Inflammatory macrophage (primary cell): ENCODE measurements at places on chromosomes 1 and 21.

DNA sequence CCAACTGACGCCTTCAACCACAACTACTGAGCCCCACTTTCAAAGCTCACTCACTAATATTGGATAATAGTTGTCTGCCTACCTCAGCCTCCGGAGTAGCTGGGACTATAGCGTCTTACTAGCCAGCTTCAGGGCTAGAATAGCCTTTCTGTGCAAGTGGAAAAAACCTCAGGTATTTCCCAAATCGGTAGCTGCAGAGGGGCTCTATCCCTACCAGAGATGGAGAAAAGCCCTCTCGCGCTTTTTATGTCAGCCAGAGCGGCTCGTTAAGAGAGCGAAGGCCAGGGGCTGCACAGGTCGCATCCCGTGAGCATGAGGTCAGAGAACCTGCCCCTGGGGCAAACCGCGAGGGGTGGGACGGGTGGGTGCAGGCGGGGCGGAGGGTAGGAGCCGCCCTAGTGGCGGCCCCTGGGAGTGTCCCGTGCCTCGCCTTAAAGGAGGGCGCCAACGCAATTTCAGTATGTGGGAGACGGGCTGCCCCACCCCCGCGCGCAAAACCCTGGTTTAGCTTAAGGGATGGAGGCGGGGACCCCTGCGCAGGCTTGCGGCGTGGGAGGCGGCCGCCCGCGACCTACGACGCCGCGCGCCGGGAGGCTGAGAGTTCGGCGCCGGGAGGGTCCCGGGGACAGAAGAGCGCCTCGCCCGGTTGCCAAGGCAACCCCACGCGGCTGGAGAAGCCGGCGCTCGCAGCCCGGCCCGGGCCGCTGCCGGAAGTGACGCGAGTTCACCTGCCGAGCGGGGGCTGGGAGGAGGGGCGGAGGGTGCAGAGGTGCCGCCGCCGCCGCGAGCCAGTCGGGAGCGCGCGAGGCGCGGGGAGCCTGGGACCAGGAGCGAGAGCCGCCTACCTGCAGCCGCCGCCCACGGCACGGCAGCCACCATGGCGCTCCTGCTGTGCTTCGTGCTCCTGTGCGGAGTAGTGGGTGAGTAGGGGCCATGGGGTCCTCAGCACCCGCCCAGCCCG, at the start of gene CXADR:
TSS of gene CXADR (plus strand) at position 791 of the 961 bp plus-strand sequence. CDS start at position 878, 87 bp downstream.
- no peak for DNase-seq

- DNase-seq: no peak
Observed at GRCh38 chr1:214638459-214638807, 35.4 kb downstream of the CENPF start.

- DNase-seq: no peak
Observed at GRCh38 chr21:46061950-46062349, 36.0 kb upstream of the COL6A2 start.

- no peak for DNase-seq
Observed at GRCh38 chr1:222326710-222327036, 221.2 kb downstream of the HHIPL2 start.

- peak; percentile 31 for DNase-seq
Observed at GRCh38 chr1:83761167-83762038, 237.5 kb downstream of the TTLL7 start.

GRCh38 chr1:39332291-39332690, 127.8 kb downstream of the MACF1 start:
- no peak for DNase-seq

GRCh38 chr1:107057197-107058133, 991 bp downstream of the PRMT6 start:
- DNase-seq: peak; percentile 56

GRCh38 chr1:240516069-240516468, 95.9 kb downstream of the GREM2 start:
- no peak for DNase-seq

DNA sequence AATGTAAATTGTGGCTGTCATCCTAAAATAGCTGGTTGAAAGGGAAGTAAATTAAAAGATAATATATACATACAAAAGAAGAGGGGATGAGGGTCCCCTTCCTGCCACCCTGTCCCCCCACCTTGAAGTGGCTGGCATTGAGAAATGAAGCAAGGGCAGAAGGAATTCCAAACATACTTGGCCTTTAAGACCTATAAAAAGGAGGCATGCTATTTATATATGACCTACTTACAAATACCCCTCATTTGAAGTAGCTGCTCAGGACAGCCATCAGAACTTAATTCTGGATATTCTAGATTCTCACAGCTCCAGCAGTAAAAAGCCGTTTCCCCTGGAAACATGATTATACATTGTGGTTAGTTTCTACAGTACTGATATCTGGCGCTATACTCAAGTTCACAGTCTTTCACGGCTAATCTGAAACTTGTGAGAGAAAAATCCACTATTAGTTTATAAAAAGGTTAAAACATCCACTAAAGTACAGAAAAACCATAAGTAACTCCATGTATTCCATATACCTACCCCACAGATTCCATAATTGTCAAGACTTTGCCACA, 9.6 kb upstream of the MAP10 start:
- DNase-seq: no peak

DNA sequence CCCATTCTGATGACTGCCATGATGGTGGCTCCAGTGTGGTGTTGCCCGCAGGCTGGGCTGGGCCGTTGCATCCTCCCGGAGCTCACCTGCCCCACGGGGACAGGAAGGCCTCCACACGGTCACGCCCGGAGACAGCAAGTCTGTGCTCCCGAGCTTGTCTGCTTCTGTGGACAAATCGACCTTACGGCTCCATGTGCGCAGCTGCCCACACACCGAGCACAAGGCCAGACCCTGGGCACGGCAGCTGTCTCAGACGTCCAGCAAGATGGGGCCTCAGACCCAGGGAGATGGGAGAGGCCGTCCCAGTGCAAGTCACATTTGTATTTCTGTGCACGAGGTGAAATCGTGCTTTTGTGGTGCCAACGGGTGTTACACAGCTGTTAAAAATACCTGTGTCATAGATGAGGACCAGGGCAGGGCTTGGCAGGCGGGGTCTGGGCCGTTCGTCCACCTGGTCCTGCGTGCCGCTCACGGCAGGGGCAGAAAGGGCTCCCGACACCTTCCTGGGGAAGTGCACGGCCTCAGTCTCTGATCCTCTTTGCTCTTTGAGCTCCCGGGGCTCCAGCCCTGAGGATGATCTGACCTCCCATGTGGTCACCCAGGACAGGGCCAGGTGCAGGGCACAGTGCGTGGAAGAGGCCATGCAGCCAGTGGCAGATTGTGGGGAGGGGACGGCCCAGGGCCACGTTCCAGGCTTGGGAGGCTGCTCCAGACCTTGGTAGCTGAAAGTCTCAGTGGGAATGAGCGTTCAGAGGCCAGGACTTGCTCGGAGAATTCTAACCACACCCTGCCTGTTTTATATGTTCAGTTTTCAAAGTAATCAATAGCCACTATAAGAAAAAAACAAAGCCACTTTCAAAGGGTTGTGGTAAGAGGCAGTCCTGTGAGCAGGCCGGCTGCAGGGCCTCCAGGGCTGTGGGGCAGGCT, 13.5 kb downstream of the COL6A1 start:
- no peak for DNase-seq

DNA sequence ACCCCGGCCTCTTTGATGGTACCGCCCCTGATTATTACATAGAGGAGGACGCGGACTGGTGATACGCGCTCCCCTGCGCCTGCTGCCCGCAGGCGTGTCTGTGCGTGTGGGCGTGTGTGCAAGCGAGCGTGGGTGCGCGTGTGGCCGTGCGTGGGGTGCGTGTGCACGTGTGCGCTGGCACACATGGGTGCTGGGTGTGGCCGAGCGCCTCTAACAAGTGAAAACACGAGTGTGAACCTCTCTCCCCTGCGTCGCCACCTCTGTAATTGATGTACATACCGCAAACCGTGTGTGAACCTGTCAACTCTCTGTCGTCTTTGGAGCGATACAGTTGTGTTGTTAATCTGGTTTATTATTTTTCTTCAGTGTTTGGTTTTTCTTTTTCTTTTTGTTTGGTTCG, 87.8 kb upstream of the TMEM51 start:
- DNase-seq: no peak

- DNase-seq: no peak
Observed at GRCh38 chr1:173393659-173394000, 83.5 kb upstream of the PRDX6 start.

DNA sequence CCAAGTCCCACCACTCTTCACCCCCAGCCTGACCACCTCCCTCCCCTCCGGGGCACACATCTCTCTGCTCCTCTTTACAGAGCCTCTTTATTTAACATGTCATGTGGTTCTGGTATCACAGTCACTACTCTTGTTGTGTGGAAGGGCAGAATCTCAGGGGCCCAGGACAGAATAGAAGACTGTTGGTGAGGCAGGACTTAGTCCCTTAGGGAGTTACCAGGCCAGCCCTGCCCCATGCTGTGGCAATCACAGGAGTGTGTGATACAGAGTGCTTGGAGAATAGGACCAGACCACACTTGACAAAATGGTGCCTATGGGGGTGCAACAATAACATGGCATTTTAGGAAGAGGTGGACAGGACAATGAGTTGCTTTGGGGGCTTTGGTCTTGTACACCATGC, 43.0 kb upstream of the CRNN start:
- DNase-seq: no peak

DNA sequence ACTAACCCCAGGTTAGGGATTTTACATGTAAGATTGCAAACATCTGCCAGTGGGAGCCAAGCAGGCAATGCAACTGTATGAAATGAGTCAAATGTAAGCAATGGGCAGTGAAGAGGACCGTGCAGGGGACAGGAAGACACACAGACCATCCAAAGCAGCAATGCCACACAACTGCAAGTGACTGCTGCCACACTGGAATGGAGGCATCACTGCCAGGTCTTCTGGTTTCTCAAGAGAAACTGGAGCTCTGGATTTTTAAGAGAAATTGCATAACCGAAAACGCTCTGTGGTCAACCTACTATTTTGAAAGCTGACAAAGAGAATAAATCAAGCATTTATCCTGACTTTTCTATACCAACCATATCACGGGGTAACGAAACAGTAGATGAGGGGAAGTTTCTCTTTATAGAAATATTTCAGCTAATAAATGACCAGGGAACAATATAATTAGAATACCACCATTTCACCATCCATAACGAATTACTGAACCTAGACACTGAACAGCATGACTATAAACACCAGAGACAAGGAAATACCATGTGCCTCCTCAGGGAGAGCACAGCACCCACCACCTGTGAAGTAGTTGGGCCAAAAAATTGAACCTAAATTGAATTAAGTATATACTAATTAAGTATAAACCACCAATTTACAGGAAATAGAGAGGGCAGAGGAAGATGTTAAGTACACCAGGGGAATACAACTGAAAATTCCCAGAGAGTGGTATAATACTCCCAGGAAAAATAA, 4.4 kb downstream of the AK2 start:
- DNase-seq: peak; percentile 74

GRCh38 chr1:226223157-226223785, at the start of gene MIXL1:
TSS of gene MIXL1 (plus strand) at chr1:226223664. CDS start at chr1:226223682, 18 bp downstream.
- no peak for DNase-seq

- no peak for DNase-seq
Observed at GRCh38 chr1:84701376-84701775, 11.1 kb upstream of the SSX2IP start.

DNA sequence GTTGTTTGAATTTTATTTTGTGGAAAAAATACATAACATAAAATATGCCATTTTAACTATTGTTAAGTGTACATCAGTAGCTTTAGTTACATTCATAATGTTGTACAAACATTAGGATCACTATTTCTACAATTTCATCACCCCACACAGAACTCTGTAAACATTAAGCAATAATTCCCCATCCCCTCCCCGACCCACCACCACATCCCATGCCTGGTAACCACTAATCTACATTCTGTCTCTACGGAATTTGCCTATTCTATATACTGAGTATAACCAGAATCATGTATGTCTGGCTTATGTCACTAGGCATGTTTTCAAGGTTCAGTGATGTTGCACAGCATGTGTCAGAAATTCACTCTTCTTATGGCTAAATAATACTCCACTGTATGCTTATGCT, 47.7 kb downstream of the CDC42BPA start:
- DNase-seq: no peak

GRCh38 chr1:198179556-198179981, 22.8 kb downstream of the NEK7 start:
- peak; percentile 24 for DNase-seq

- no peak for DNase-seq
Observed at GRCh38 chr1:89203166-89203565, 4.4 kb upstream of the GBP4 start.
